CD4-positive, alpha-beta T cell (primary cell): ENCODE measurements at places on chromosomes 3 and 15.

- DNase-seq, result no peak
Observed at GRCh38 chr3:130635978-130636377, 110.7 kb downstream of the PIK3R4 start.

DNA sequence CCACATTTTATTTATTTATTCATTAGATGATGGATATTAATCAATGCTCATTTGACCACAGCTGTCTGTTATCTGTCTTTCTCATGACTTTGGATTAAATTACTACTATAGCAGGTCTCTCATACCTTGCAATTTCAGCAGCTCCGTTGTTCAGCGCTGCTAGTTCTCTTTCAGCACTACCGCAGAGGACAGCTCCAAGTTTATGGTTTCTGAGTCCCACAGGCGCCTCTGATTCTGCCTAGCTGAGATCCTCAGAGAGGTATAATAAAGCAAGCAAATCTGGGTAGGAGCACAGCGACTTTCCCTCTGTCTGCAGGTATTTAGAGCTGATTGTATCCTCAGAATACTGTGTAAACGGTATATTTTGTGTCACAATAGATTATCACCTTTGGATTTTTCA, 204.9 kb downstream of the CNTN4 start:
- no peak for DNase-seq

GRCh38 chr3:47912006-47912504, 104.2 kb downstream of the MAP4 start:
- no peak for DNase-seq

GRCh38 chr3:99534951-99535704, 103.3 kb upstream of the COL8A1 start:
- no peak for DNase-seq

DNA sequence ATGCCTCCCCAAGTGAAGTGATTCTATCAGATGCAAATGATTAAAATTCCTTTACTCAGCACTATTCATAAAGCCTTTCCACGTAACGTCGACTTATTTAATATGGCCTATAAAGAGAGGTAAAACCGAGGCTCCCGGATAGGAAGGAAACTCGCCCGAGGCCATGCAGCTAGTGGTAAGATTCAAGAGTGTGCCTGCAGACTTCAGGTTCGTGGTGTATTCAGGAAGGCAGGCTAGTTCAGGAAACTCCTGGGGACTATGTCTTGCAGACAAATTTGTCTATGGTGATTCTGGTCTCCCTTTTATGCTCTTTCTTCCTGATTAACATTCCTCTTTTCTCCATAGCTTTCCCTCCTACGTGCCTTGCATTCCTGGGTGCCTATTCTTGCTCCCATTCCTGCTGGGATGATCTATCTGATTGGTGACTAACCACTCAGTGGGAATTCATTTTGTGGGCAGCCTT, 150.7 kb downstream of the SST start:
- no peak for DNase-seq

- peak; percentile 39 for DNase-seq
Observed at GRCh38 chr3:160755776-160756304, at the start of gene PPM1L. Gene PPM1L (plus strand): TSS chr3:160756231.

DNA sequence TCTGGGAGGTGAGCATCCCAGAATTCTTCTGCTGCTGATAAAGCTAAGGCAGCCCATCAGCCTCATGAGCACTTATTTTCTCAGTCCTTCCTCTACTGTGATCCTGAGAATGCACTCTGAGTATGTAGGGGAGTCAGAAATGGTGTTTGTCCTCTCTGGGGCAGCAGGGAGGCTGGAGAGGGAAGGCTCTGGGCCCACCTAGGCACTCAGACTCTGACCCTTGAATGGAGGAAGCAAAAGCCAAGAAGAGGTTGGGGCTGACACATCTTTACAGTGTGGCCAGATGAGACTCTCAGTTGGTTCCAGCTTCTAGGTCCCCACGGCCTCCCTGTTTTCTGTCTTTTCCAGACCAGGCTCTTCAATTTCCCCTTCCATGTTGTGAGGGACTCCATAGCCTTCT, 36.1 kb upstream of the BLM start:
- DNase-seq, result no peak

- no peak for DNase-seq
Observed at GRCh38 chr3:136390574-136390973, 140.4 kb downstream of the PCCB start.

DNA sequence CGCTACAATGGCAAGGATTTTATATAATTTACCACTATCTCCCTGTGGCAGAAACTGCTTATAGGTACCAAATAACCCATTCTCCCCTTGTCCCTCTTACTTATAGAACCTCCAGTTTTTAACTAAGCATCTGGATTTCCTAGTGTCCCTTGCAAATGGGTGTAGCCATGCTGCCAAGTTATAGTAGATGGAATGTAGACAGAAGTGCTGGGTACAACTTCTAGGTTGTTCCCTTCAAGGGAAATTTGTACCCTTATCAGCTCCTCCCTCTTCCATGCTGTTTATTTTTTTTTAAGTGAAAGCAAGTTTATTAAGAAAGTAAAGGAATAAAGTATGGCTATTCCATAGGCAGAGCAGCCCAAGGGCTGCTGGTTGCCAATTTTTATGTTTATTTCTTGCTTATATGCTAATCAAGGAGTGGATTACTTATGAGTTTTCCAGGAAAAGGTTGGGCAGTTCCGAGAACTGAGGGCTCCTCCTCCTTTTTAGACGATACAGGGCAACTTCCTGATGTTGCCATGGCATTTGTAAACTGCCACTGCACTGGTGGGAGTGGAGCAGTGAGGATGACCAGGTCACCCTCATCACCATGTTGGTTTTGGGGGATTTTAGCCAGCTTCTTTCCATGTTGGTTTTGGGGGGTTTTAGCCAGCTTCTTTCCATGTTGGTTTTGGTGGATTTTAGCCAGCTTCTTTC, 40.1 kb upstream of the TM4SF19 start:
- DNase-seq, result no peak

DNA sequence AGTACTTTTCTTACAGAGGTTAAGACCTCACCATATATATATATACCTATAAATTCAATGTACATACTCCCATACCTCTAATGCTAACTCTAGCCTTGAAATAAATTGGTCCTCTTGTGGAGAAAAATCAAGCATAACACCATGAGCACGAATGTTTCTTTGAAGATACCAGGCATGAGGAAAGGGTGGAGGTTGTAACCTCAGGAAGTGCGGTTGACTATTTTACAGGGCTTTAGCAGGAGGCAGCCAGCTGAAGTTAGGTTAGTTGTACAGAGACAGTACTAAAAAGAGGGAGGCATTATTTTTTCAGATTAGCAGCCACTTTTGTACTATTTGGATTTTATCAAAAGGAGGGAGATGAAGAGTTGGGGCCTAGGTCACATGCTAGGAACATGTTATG, 767.0 kb downstream of the OTOL1 start:
- DNase-seq, result no peak

DNA sequence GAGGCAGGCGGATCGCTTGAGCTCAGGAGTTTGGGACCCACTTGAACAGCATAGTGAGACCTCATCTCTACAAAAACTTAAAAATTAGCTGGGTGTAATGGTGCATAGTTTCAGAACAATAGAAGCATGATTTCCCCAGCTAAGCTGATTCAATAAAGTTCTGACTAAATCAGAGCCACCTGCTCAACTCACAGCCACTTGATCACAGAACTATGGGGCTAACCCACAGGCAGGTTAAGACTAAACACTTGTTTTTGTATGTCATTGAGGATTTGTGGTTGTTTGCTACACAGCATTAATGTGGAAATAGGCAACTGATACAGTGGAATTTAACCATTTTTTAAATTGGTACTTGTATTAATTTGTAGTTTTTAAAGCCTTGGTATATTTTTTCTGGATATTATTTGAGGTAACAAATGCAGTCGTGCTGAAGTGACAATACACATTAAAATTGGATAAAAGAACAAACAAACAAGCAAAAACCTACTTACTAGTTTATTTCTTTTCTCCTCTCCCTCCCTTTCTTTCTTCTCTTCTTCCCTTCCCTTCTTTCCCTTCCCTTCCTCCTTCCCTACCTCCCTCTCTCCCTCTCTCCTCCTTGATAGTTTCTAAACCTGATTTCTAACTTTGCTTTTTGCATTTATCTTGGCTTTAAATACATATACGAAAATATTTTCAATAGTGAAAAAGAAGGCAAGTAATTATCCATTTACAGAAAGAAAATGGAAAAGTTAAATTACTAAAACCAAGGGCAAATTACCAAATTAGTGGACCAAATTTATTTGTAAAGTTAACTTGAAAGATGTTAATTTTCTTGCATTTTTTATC, 32.1 kb downstream of the OXSM start:
- no peak for DNase-seq
